ENCODE measurements at places on chromosomes 4 and X.

DNA sequence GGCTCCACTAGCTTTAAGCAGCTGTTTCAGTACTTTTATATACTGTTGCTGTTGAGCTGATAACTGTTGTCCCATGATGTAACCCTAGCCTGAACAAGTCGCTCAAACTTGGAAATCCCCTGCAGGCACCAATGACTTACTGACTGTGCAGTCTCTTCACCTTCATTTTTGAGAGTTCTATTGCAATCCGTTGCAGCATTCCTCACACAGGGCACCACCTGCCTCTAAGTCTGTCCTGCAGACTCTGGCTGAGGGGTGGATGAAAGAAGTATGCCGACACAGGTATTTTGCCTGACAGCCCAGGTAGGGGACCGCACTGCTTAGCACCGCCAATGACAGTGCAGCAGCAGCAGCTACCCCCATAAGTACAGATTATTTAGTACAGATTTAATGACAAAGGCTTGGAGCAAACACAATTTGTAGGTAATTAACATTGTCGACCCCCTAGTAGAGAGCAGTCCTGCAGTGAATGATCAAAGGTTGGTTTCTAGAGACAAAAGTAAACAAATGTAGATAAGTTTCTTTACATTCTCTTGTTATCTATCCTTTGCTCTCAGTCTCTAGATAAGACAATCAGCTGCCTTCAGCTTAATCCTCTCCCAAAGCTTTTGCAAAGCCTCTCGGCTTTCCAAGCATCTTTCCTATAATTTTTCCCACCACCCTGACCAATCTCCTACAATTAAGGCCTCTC, 205.0 kb downstream of the PABPC4L start:
- no peak for DNase-seq

DNA sequence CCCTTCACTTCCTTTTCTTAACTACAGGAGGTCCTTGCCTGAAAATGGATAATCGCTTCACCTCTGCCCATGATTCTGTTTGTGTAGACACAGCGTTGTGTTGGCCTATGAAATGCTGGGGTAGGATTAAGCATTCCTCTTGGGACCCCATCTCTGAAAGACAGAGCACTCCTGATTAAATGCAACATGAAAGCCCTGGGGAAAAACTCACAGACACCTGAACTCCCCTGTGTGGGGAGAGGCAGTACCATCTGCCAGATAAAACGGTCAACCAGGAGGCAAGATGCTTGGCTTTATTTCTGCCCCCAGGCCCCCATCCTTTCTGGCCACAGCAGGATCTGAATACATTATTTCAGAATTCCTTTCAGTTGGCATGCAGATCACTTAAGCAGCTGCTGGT, 1.9 kb downstream of the LGI2 start:
- DNase-seq: no peak

- no peak for DNase-seq
These were observed 234.7 kb downstream of the OR13H1 start for GRCh38 chrX:131778269-131779218.

DNA sequence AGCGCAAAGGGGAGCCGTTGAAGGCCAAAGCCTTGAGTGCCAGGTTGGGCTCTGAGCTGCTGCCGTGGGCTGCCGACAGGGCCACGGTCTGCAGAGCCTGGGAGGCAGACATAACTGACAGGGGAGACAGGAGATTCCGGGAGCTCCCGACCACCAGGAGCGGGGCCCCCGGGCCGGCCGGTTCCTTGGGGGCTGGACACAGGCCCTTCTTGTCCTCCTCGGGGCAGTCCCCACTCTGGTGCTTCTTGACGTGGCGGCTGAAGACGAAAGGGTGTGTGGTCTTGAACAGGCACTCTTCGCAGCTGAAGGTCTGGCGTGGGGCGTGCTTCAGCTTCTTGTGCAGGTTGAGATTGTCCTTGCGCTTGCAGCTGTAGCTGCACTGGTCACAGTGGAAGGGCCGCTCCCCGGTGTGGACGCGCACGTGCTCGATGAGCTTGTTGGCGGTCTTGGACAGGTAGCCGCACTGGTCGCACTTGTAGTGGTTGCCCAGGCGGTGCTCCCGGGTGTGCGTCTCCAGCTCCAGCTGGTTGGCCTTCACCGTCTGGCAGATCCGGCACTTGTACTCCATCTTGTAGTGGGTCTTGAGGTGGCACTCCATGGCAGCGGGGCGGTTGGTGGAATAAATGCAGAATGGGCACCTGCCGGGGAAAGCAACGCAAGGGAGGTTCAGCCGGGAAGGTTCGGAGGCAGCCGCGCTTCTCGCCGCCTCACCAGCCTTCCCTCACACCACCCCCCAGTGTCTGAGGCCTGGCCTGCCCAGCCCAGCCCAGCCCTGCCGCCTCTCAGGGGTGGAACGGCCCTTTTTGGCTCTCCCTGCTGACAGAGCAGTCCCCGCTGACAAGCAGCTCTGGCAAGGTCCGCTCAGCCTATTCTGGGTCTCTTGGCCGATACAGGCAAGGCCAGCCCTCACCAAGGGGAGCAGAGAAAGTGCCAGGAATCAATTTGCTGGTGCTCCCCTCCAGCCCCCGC, 81.3 kb downstream of the C4orf51 start:
- peak; percentile 76 for DNase-seq

DNA sequence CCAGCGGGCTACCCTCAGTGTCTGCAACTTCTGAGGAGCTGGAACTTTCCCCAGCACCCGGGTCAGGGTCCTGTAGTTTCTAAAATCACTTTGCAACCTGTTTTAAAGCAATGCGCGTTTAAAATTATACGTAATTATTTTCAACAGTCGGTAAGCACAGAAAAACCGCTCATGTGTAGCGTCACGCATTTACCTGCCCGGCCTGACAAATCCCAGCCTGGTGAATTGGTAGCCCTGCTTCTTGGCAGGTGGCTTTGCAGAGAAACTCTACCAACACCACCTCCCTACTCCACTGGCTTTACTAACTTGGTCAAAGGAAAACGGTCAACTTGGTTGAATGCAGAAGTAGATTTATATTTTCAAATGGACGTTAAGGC, 640 bp downstream of the BANK1 start:
- no peak for DNase-seq

GRCh38 chr4:45971108-45971507, 152.7 kb downstream of the GABRG1 start:
- DNase-seq: no peak

DNA sequence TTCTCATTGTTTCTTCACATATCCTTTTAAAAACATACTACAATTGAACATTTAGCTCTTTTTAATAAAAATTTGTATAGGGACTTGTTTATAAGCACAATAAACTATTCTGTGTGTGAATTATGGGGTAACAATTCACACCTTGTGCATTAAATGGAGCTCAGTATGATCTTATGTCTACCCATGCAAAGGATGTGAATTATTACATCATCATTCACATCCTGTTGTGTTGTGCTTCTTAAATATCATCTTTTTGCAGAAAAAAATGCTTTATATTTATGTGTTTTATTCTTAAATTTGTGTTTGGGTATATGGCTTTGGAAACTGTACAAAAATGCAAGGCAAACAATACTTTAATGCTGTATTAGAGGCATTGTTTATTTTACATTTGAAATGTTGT, 96.7 kb upstream of the PABPC4L start:
- DNase-seq: no peak

DNA sequence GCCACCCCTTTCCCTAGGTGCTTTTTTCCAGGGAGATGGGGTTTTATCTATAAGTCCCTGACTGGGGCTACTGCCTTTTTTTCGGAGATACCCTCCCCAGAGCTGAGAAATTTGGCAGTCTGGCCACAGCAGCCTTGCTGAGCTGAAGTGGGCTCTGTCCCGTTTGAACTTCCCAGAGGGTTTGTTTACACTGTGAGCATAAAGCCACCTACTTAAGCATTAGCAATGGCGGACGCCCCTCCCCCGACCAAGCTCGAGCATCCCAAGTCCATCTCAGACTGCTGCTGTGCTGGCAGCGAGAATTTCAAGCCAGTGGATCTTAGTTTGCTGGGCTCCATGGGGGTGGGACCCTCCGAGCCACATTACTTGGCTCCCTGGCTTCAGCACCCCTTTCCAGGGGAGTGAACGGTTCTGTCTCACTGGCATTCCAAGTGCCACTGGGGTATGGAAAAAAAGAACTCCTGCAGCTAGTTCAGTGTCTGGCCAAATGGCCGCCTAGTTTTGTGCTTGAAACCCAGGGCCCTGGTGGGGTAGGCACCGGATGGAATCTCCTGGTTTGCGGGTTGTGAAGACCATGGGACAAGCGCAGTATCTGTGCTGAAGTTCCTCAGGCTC, 456.4 kb upstream of the HTR2C start:
- no peak for DNase-seq

DNA sequence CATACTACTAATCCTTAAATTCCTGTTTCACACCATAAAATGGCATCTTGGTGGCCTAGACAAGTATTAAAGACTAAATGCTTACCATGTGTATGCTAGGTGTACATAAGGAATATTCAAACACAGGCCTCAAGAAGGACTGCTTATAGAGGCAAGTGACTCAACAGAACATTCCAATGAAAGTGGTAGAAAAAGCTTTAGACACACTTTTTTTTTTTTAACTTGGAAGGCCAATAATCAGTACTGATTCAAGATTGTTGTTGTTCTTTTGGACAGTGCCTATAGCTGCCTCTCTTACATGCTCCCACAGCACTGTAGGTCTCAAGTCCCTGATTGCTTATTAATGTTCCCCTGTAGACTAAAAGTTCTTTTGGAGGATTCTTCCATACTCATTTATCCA, 77.6 kb downstream of the FBXL5 start:
- no peak for DNase-seq

DNA sequence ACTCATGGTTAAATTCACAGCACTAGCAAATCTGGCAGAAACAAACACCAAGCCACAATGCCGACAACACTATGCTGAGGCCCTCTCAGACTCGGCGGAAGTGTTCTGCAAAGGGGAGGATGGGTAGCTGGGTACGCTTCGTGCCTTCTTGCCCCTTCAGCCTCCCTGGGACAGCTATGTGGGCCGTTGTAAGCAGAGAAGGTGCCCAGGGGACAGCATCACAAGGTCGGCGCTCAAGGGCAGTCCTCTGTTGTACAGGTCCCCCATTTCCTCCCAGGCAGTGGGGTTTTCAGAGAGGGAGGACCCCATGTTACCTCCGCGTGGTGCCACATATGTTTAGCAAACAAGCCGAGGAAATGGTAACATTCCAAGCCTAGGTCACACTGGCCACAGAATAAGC, 173.6 kb downstream of the AFAP1 start:
- no peak for DNase-seq

GRCh38 chr4:3203971-3204431, 45.0 kb upstream of the MSANTD1 start:
- DNase-seq: no peak

- no peak for DNase-seq
These were observed 16.0 kb upstream of the TLR8 start for GRCh38 chrX:12890467-12890866.

DNA sequence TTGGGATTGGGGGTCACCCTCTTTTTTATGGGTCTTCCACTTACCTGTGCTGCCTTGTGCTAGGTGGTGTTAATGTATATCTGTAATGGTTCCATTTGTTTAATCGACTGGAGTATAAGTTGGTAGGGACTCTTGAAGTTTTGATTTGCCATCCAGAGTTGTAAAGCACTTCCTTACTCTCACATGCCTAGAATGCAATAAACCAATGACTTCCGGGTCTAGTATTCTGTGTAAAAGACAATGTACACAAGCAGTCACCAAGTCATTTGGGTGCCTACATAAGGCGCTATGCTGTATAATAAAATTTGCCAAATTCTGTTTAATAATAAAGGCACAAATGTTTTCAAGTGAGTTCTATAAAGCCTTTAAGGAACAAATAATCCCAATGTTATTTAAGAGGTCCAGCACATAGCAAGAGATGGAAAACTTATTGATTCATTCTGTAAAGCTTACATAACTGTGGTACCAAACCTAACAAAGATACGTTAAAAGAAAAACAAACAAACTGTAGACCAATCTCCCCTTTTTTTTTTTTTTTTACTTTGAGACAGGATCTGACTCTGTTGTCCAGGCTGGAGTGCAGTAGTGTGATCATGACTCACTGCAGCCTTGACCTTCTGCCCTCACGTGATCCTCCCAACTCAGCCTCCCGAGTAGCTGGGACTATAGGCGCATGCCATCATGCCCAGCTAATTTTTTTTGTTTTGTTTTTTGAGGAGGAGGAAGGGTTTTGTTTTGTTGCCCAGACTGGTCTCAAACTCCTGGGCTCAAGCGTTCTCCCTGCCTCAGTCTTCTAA, 41.5 kb upstream of the HPRT1 start:
- no peak for DNase-seq

DNA sequence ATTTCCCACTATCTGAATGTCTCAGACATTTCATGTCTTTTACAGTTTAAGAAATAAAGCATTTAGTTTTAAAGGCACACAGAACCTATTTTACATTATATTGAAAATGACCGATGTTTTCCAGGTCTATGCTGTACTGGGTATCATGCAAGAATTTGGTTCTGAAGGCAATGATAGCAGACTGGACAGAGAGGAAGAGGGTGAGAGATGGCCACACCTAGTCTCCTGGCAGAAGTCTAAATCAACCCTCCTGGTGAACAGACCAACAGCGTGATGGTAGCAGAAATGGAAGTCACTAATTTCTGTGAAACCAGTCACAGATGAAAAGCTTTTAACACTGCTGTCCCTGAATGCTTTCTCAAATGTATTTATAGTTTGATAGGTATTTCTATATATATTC, 41.9 kb downstream of the MID1 start:
- no peak for DNase-seq

GRCh38 chrX:153934762-153935325, at the start of gene NAA10:
Gene NAA10, minus strand, starts transcription at chrX:153935037. Its CDS starts 133 bp downstream, at chrX:153934904.
- DNase-seq: peak; percentile 4

DNA sequence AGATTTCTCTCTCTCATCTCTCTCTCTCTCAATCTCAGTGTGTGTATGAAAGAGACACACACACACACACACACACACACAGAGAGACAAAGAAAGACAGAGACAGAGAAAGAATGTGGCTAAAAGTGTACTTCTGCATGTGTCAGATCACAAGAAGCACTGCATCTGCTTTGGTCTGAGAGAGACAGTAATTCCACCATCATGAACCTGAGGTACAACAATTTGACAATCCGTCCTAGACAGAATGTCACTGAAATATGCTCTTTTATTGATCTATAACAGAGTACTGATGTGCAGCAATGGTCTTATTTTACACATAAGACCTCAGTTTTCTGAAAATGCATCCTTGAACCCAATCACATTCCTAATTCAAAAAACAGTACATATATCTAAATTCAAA, 576.2 kb upstream of the SMIM31 start:
- no peak for DNase-seq

DNA sequence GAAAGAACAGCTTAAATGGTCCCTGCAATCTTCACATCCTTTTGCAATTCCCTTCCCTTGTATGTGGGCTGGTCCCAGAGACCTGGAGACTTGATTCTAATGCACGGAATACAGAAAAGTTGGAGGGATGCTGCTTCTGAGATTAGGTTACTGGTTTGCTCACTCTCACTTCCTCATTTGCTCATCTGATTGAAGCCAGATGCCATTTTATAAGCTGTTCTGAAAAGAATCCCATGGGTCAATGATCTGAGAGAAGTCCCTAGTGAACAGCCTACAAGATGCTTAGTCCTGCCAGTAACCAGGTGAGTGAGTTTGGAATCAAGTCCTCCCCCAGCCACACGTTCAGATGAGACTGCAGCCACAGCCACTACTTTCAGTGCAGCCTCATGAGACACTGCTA, 35.9 kb downstream of the MAGEA1 start:
- no peak for DNase-seq

All from cerebellar nuclear complex (tissue), 1 donor.